ENCODE measurements at places on chromosomes 16 and 17.

DNA sequence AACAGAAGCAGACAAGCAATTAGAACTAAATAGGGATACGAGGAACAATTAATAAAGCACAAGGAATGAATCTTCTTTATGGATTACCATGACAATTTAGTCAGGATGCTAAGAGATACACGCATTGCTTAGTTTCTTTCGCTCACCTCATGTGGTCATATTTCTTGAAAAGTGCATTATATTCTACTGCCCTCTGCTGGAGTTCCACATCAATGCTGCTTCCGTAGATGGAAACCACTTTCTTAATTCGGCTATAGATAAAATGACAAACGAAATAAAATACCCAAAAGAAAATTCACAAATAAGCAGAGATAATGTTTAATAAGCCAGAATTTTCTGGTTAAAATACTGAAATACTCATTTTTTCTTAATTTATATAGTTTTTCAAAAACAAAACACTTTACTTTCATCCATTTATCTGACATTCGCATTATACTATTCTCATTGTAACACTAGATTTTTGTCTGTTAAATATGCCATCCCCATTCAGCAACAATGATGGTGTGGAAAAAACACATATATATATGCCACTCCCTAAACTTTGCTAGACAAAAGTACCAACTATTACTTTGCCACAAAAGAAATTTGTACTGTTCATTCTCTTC, 22.0 kb upstream of the PHLPP2 start:
- no peak for DNase-seq

DNA sequence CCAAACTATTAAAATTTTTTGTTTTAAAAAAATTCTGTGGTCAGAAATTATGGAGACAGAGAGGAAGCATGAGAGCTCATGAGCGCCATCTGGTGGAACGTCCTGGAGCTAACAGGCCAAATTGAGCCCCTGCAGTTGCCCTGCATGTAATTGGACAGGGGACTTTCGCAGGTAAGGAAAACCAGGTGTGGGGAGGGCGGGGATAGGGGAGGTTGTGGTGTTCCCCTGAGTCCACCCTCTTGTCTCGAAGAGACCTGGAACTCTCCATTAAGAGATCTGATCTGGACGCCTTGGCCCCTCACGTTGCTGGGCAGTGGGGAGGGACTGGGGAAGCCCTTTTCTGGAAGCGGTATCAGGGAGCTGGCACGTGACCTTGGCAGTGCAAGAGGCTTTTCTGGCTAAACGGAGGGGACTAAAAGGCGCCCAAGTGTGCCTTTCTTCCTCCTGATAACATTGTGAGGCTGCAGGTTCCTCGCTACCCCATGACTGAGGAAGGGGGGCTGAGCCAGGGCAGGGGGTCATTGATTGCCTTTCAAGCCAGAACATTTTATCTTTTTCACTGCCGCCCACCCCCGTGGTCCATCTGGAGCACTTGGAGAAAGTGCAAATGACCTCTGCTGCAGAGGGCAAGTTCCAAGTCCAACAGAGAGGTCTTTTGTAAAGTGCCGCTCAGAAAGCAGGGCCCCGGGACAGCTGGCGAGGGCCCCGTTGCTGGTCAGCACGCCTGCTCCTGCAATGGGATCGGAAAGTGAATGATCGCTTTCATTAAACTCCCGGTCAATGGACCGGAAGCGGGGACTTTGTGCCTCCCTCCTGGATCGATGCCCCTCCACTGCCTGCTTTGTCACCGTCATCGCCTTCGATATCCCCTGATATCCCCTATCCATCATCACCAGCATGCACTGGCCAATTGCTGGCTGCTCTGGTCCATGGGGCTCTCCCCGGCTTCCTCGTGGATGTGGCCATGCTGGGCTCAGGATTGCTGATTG, 18.4 kb downstream of the PDILT start:
- peak; percentile 5 for DNase-seq

DNA sequence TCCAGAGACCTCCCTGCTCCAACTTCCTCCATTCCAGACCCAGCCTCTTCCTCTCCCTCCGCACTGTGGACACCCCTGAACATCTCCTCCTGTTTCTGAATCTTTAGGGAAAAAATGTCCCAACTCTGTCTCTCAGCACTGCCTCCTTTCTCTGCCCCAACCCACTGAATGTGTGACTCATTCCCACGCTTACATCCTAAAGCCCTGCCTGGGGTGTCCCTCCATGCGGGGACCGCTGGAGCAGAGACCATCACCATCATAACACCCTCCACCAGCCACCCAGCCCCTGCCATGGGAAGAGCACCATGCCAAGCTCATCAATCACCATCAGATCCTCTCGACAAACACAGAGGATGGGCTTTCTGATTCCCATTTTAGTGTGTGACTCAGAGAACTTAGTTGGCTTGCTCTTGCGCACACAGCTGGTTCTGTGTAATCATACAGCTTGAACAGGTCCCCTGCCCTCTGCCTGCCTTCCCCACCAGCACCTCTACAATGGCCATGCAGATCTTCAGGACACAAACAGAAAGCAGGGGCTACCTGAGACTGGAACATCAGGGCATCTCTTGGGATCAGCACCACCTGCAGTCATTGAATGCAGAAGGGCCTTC, 10.7 kb downstream of the RPRML start:
- DNase-seq = no peak

DNA sequence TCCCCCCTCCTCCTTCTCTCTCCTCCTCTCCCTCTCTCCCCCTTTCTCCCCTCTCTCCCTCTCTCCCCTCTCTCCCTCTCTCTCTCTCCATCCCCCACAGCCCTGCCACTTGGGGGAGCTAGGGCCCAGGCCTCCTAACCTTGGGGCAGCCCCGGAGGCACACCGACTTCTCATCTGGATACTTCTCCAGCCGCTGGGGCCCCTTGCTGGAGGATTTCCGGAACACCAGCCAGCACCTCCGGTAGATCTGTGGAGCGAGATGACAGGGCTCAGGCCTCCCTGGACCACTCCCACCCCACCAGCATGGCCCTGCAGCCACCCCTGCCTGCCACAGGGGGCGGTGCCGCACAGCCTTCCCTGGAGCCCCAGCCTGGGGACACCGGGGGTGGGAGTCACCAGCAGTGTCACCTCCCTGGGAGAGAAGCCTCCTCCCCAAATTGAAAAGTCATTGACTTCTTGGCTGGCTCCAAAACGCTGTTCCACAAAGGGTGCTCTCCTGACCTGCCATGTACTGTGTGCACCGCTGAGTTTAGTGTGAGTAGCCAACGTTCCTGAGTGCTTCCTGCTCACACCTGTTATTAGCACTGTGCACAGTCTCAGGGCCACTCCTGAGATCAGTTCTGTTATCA, 10.5 kb downstream of the DOK4 start:
- DNase-seq = no peak

DNA sequence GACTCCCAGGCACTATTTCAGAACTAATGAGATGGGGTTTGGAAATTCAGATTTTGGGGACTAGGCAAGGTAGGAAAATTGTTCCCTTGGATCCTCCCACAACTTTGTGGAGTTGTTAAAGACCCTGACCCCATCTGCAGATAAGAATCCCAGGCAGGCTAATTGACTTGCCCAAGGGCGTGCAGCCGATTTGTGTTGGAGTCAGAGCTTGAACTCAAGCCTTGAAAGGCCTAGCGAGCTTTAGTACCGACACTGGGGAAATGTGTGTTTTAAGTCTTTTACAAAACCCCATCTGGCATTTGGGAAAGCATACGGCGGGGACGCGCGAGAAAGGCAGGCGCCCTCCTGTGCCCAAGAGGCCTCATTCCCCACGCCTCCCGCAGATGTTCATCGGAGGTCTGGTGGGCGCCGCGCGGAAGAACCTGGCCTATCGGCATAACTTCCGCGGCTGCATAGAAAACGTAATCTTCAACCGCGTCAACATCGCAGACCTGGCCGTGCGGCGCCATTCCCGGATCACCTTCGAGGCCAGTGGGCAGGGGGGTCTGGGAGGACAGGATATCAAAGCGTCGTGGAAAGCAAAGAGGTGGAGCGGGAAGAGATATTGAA, 4.3 kb downstream of the CNTNAP1 start:
- no peak for DNase-seq

- no peak for DNase-seq
Observed at GRCh38 chr17:77496401-77496801, 355.6 kb downstream of the SEC14L1 start.

GRCh38 chr16:82639263-82639662, 12.5 kb downstream of the CDH13 start:
- DNase-seq = no peak

DNA sequence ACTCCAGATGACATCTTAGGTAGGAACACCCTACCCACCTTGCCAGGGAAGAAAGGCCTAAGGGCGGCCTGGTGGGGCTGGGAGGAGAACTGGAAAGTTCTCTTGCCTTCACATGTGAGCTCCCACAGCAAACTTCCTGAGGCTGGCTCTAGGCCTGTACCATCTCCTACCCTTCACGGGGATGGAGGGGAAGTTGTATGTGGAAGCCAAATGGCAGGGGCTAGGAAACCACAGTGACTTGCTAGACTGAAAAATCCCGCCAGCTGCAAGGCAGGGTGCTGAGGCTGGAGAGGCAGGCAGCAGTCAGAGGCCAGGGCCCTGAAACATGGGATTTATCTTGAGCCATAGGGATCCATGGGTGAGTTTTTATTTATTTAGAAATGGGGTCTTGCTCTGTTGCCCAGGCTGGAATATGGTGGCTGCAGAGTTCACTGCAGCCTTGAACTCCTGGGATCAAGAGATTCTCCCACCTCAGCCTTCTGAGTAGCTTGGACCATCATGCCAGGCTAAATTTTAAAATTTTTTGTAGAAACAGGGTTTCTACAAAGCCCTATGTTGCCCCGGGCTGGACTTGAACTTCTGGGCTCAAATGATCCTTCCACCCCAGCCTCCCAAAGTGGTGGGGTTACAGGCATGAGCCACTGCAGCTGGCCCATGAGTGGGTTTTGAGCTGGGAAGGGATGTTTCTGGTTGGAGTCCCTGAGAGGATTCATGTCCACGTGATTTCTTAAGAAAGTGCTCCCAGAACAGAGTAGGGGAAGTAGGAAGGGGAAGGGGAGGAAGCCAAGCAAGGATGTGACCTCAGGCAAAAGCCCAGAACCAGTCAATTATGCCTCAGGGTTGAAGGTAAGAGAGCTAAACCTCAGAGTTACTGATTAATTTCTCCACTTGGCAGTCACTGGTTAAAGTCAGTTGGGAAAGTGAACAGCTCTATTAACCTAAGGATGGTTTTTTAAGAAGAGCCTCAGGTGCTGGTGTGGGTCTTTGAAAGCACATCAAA, 4.0 kb upstream of the KAT8 start:
- DNase-seq = no peak

- no peak for DNase-seq
Observed at GRCh38 chr17:21453144-21453898, 77.2 kb downstream of the KCNJ12 start.

GRCh38 chr17:28773736-28774135, 29.9 kb downstream of the TRAF4 start:
- no peak for DNase-seq

DNA sequence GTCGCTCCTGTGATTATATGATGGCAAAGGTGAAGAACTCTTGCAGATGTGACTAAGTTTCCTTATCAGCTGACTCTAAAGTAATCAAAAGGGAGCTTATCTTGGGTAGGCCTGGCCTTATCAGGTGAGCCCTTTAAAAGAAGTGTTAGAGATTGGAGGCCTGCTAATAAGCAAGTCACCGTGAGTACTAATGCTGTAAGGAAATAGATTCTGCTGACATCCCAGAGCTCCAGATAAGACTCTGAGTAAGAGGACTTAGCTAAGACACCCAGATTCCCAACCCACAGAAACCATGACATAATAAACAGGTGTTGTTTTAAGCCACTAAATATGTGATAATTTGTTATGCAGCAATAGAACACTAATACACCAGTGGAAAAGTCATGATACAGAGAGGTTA, 99.9 kb upstream of the FAM20A start:
- DNase-seq = no peak

DNA sequence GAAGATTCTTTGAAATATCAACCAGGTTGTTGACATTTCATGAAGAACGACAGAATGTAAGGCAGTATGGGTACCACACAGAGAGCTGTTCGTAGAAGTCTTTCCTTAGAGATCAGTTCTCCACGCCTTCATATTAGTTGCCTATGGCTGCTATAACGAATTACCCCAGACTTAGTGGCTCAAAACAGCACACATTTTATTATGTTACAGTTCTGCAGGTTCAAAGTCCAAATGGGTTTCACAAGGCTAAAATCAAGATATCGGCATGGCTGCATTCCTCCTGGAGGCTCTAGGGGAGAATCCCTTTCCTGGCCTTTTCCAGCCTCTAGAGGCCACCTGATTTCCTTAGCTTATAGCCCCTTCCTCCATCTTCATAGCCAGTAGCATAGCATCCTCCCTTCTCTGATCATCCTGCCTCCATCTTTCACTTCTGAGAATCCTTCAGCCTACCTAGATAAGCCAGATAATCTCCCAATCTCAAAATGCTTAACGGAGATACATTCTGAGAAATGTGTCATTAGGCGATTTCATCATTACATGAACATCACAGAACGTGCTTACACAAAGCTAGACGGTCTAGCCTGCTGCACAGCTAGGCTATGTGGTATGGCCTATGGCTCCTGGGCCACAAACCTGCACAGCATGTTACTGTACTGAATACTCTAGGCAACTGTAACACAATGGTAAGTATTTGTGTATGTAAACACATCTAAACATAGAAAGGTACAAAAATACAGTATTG, 26.0 kb downstream of the ERCC4 start:
- no peak for DNase-seq

DNA sequence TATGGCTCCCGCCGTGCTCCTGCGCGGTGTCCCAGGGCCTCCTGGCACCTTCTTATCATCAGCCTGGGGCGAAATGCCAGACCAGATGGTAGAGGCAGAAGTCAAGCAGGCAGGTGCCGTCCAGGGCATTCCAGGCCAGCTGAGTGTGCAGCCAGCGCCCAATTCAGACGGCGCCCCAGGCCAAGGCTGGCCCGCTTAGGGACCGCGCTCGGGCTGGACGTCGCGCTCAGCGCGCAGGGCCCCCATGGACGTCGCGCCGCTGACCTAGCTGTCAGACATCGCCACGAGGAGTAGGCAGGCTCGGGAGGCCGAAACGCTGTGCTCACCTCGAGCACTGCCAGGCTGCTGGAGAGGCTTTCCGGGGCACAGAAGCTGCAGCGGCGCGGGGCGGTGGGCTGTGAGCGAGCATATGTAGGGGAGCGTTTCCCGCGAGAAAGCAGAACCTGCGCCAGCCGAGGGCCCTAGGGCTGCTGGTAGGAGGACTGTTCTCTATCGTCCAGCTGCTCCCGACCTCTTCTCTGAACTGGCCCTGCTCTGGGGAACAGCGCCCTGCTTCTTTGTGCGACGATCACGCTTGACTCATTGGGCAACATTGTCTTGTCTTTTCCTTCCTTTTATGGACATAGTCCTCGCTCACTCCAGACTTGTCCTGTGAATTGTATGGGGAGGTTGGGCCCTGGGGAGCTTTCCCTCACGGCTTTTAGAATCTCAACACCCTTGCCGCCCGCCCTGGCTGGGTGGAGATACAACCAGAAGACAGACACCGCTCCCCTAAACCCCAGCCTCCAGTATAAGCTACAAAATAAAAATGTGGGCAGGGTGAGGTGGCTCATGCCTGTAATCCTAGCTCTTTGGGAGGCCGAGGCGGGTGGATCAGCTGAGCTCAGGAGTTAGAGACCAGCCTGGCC, 8.4 kb upstream of the CA4 start:
- no peak for DNase-seq

- DNase-seq = no peak
Observed at GRCh38 chr17:60327134-60327900, 64.6 kb downstream of the USP32 start.

- DNase-seq = no peak
Observed at GRCh38 chr17:80225230-80225629, 5.0 kb downstream of the SLC26A11 start.
